Inflammatory macrophage treated with lipopolysaccharide for 1 hour (primary cell): ENCODE measurements at places on chromosomes 12 and 14.

DNA sequence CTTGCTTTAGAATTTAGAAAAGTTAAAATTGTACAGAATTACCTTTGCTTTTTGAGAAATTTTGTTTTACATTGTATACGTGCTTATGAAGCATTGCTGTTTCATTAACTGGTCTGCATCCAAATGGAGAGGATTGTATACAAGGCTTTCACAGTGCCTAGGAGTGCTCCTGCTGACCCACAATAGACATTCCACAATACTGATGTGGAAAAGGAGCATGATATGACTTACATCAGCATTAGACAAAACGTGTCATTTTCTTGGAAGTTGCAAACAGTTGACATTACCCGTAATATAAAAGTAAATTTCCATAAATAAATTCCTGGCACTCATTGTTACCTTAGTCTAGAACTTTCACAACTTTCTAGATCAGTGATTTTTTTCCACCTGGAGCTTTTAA is 1.9 kb downstream of the PRKD1 start:
- DNase-seq: no peak

GRCh38 chr12:94872671-94872970 is 130.9 kb downstream of the NDUFA12 start:
- no peak for DNase-seq

GRCh38 chr12:104991565-104992128 is 5.5 kb downstream of the NOPCHAP1 start:
- no peak for DNase-seq

DNA sequence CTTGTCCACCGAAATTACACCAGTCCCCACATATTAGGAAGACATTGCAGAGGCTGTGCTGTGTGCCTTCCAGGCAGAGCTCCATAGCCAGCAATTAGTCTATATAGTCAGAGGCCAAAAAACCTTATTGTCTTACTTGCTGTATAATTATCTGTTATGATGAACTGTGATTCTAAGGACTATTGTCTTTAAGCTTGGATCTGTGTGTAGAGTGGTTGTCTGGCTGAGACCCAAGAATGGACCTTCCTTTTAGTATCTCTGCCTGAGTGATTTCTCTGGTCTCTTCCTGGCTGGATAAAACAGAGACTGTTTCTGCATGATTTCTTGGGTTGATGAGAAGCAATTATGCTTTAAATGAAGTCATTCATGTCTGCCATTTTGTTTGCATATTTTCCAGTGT is 465.3 kb downstream of the PRKD1 start:
- DNase-seq: no peak

- peak; percentile 27 for DNase-seq
These were observed 27.6 kb downstream of the SBNO1 start for GRCh38 chr12:123337070-123337469.

- DNase-seq: no peak
These were observed 46.0 kb downstream of the FAM222A start for GRCh38 chr12:109759595-109759994.

GRCh38 chr12:82810568-82810967 is 123.9 kb downstream of the TMTC2 start:
- no peak for DNase-seq
